ENCODE measurements at places on chromosomes 7 and 10.

GRCh38 chr10:5611899-5612680, 54.3 kb downstream of the ASB13 start:
- DNase-seq: no peak

DNA sequence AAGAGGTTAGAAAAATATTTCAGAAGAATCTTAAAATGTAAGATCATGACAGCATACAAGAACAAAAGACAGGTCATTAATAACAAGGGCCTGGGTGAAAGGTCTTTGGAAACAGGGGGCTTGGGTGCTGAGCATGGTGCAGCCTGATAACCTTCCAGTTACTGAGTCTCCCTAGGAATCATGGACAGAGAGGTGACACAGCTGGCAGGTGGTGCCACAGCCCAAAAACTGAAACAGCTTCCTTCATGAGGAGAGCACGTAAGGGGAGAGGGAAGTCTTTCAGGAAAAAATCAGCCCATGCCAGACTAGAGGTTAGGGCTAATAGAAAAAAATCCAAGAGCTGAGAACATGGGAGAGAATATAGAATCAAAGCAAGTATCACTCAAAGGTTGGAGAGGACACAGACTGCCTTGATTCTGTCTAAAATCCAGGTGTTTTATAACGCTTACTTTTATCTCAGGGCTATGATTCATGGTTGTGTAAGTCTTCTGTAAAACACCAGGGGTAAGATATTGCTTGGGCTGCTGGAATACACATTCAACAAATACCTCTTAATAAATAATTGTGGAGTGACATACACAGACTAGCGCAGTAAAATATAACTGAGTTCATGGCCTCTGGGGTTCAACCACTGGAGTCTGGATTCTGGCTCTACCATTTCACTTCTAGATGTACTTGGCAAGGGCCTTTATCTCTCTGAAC, 88.1 kb downstream of the SEMA3C start:
- no peak for DNase-seq

DNA sequence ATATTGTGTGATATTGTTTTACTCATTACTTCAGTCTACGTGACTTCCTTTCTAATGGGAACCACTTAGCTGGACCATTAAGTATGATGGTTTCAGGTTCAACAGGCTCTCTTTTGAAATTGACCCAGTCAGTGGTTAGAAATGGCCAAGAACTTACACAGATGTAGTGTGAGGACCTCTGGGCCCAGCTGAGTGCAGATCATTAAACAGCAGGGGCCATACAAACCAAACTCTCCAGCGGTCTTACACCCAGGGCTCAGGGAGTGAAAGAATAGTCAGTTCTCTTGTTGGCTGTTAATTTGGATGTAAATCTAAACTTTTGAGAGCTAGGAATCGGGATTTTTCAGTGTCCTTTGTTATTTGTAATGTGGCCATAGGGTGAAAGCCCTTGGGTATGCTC, 107.3 kb downstream of the CELF2 start:
- no peak for DNase-seq

GRCh38 chr10:36063396-36063795, 421.3 kb upstream of the FZD8 start:
- DNase-seq: no peak

- no peak for DNase-seq
Measured at GRCh38 chr7:102431617-102432298, 1.6 kb upstream of the ORAI2 start.

- no peak for DNase-seq
Measured at GRCh38 chr10:52756295-52756694, 16.3 kb downstream of the MBL2 start.

- no peak for DNase-seq
Measured at GRCh38 chr7:73451780-73452398, 18.3 kb downstream of the FZD9 start.

DNA sequence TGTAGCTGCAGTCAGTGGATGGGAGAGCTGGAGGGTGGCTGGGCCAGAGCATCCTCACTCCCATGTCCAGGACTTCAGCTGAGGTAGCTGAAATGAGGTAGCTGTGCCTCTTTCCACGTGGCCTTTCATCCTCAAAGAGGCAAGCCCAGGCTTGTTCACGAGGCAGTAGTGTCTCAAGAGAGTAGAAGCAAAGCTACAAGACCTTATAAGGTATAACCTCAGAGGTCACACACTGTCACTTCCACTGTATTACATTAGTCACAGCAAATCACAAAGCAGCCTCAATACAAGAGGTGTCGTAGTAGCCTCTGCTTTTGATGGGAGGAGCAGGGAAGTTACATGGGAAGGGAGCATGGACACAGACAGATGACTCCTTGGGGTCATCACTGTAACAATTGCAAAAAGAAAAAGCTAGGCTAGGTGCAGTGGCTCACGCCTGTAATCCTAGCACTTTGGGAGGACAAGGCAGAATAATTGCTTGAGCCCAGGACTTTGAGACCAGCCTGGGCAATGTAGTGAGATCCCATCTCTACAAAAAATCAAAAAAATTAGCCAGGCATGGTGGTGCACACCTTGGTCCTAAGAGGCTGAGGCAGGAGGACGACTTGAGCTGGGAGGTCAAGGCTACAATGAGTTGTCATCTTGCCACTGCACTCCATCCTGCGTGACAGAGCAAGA, 97.5 kb downstream of the SKIDA1 start:
- no peak for DNase-seq

GRCh38 chr7:123183431-123183830, 16.3 kb downstream of the SLC13A1 start:
- no peak for DNase-seq

- DNase-seq: no peak
Measured at GRCh38 chr7:2699289-2699620, 11.3 kb downstream of the AMZ1 start.

GRCh38 chr7:1461646-1462375, 2.5 kb upstream of the MICALL2 start:
- no peak for DNase-seq

GRCh38 chr7:20598459-20599309, 16.8 kb upstream of the ABCB5 start:
- no peak for DNase-seq

GRCh38 chr7:50377356-50377755, 72.8 kb downstream of the FIGNL1 start:
- no peak for DNase-seq

DNA sequence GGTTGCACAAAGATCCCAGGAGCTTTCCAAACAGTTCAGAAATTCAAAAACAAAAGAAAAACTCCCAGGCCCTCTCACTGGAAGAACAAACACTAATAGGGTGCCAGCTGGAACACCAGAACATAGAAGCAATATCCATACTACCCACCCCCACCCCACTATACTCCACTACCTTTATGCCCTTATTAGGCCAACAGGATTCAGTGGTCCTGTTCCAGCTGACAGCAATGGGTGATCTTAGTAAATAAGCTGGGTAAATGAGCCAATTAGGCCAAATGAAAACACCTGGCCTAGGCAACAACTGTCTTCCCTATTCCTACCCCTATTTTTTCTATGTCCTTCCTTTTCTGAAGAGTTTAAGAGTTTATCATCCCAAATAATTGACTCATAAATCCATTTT, 11.7 kb downstream of the NOC3L start:
- DNase-seq: no peak

- DNase-seq: no peak
Measured at GRCh38 chr10:132867801-132868644, 74.3 kb downstream of the CFAP46 start.

GRCh38 chr10:36096576-36096975, 454.5 kb upstream of the FZD8 start:
- DNase-seq: no peak

DNA sequence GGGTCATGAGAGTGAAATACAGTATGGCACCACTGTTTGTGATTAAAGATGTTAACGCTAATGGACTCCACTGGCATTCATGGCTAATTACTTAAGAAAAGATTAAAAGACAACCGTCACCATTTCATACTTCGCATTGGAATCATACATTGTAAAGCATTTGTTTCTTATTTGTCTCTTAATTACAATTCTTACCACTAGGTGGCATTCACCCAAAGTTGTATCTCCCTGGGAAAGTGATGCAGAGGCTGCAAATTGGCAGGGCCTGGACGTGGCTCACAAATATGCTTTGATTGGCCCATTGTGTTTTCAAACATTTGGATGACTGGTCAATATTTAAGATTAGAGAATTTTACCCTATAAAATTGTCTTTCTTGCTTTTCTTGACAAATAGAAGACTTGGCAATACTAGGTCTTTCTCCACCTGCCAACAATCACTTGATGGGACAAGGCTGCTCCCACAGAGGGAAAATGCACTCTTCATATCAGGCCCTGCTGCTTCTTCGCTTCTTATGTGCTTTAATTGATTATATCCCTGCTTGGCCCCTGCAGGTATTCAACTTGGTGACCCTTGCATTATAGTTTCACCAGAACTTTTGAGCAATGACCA, 72.1 kb upstream of the STARD3NL start:
- DNase-seq: no peak

- no peak for DNase-seq
Measured at GRCh38 chr7:21887353-21887752, 58.3 kb downstream of the CDCA7L start.

DNA sequence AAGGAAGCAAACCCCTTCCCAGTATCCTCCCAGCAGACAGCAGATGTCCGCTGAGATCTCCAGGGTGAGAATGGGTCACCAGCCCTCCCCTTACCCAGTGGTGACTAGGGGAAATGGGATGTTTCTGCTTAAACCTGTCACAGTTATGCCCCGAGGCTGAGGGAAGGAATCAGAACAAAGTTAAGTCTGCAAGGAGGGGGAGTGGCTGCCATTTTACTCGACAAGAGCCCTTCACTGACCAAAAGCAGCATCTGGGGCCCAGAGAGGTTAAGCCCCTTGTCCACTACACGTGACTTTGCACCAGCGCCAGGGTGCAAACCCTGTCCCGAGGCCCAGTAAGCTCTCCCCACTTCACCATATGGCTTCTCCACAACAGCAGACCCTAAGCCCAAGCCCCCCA, 4.6 kb upstream of the NANOS1 start:
- no peak for DNase-seq

DNA sequence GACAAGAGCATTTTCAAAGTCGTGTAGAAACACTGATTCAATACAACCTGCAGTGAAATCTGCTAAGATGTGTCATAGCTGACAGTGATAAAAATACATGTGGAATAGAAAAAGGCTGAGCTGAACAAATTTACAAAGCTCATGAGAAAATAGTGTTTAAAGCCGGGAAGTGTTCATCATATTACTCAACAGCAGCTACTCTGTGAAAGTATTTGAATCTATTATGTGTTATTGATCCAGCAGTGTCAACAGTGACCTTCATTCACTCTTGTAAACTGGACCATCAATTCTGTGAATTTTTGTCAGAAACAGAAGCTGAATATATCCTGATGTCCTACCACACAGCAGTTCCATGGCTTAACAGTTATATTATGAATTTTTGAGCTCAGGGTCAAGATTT, 11.6 kb downstream of the DYDC1 start:
- DNase-seq: no peak

DNA sequence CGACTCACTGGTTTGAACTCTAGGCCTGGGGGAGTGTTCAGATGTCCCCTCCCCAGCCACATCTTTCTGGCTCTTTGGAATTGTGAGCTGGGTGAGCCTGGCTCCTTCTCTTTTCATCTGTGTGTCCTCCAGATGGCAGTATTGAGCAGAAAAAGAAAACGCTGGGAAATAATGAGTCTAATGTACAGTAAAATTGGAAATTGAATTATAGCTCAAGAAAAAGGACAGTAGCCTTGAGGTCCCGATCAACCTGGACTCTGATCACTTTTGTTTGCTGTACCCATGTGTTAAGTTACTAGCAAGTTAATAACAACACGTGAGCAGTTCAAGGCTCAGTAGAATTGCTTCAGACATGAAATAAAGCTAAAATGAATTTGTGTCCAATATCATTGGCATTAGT, 77.9 kb downstream of the SNX10 start:
- DNase-seq: no peak
